NCI-H2029 treated with DMSO at 0.1 percent for 48 hours (cell line): ENCODE measurements at places on chromosomes 7 and 10.
A peak's percentile ranks its signal among the peaks of the same experiment; 100 is the strongest.

GRCh38 chr10:120286280-120286679 lies 170.7 kb upstream of the PLPP4 start:
- DNase-seq, result no peak

GRCh38 chr7:123805287-123805686 lies 39.7 kb upstream of the HYAL4 start:
- no peak for DNase-seq

- no peak for DNase-seq
These were observed 1.3 kb upstream of the YWHAG start for GRCh38 chr7:76359978-76360638.

- no peak for DNase-seq
These were observed 10.9 kb downstream of the FAM3C start for GRCh38 chr7:121385056-121385799.

DNA sequence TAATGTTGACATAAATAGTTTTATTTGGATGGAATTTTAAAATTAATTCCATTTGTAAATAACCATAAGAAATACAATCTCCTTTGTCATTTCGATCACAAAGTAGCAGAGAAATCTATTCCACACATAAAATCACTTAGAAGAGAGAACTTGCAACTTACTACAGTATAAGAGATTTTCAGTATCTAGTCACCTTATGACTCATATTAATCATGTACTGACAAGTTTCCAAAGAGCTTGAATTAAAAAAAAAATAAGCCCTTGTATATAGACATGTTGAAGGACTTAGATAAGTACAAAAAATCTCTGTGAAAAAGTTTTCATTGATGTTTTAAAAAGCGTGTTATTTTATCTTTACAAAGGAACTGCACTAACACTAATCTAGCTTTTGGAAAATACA lies 207.1 kb upstream of the ETV1 start:
- DNase-seq, result no peak

- peak; percentile 91 for DNase-seq
These were observed 270.4 kb downstream of the HGF start for GRCh38 chr7:81499262-81500116.

DNA sequence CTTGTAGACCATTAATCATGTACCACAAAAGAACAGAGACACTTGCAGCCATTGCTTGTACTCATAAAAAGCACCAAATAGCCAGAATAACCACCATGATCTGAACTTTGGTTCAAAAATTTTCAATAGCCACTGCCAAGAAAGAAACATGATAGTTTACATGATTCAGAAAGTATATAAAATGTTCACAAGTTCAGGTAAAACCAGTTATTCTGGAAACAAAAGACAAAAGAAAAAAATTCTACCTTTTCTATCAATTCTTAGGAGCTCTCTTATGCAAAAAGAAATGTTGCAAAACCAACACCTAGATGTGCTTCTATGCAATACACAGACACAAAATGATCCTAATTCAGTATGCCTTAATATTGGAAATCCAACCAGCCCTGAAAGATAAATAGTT lies 108.7 kb downstream of the PCLO start:
- DNase-seq, result no peak

DNA sequence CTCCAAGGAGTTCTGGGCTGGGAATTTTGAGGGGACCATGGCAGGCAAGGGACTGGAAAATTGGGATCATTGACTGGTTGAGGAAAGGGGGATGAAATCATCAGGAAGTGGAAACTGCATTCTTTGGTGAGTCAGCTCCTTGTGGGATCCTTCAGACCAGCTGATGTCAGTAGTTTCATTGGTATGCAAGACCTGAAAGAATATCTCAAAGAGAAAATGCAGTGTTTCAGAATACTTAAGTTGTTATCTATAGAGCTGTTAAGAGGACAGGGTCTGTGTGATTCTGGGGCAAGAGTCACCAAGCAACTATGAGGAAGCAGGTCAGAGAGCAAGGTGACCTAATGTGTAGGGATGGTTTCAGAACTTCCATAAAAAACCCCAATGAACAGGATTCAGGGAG lies 595.9 kb upstream of the AUTS2 start:
- DNase-seq, result no peak

GRCh38 chr7:47583739-47584535 lies 2.0 kb upstream of the TNS3 start:
- no peak for DNase-seq

DNA sequence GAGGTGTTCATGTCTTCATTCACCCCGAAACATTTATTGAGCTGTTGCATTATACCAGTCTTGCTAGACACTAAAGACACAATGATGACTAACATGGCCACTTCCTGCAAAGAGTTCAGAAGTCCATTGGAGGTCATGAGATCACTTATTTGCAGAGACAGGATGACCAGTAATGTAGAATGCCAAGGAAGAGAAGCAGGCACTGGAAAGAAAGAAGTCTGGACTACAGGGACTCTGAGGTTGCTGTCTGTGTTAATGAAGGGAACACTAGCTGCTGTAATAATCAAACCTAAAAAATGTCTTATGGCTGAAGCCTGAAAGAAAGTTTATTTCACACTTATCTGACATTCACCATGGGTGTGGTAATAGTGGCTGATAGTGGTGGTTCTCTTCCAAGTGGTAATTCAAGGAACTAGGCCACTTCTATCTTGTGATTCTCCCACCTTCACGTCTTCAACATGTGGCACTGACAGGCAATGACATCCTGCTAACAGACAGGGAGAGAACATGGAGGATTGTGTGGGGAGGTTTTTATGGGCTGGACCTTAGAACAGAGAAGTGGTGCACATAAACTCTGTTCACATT lies 89.2 kb upstream of the MKLN1 start:
- DNase-seq, result no peak

DNA sequence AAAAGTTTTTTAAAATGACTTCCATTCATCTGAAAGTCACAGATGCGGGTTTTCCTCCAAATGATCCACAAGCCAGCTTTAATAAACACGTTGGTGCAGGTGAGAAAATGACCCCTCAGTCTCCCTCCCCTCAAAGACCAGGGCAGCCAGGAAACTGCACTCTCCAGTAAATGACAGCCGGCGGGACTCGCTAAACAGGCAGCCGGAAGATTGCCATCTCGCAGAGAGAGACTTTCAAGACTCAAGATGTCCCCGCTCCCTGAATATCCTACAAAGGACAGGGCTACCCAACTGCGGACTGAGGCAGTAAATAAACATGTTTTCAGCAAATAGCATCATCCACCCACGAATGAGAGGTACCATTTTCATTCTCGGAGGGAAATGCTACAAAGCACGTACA lies 116.8 kb downstream of the DIP2C start:
- no peak for DNase-seq

- DNase-seq, result no peak
These were observed 1.3 kb downstream of the STK17A start for GRCh38 chr7:43584195-43584586.

DNA sequence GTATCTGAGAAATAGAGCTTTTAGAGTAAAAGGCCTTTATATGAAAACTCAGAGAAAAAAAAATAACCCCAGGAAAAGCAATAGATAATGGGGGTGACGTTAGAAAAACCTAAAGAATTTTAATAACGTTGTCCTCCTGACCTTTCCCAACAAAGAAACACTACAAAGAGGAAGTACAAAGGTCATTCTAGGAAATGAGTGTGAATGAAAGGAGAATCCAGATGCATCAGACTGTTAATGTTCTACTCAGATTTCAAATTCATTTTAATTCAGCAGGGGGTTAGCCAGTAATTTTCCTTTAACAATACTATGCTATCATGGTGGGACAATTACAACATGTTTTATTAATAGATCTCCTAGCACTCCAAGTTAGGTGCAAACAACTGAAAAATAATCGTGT lies 73.8 kb upstream of the CDK1 start:
- no peak for DNase-seq

GRCh38 chr7:156021471-156021870 lies 209.2 kb upstream of the SHH start:
- DNase-seq, result no peak

- DNase-seq, result no peak
These were observed 67.7 kb downstream of the TRIM24 start for GRCh38 chr7:138527746-138528223.

DNA sequence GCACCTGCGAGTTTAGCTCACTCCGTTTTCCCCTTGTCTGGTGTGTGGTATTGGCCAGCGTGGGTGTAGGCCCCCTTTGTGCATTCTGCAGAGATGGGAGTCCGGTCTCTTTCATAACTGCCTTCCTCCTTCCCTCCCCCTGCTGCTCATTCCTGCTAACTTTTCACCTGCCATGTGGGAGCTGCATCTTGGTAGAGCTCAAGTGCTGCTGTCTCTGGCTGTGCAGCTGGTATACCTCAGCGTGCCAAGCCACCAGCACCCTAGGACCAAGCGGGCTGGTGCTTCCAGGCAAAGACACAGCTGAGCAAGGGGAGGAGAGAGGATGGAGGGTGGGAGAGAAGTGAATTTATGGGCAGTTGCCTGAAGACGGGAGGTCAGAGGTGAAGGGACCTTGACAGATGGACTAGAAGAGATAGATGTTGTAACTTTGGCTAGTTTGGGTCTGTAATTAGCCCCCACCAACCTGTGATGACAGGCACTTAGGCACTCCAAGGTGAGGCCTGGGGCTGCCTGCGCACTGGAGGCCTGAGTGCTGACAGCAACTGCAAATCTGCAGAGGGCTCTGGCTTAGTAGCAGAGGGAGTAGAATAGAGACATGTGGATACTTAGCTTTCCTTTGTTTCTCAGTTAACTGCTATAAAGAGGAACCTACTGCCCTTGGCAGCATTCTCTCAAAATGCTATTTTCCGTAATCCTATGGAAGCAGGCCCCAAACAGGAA lies 148.8 kb upstream of the AGK start:
- no peak for DNase-seq

- no peak for DNase-seq
These were observed 60.5 kb downstream of the SH2D4B start for GRCh38 chr10:80598084-80598798.

DNA sequence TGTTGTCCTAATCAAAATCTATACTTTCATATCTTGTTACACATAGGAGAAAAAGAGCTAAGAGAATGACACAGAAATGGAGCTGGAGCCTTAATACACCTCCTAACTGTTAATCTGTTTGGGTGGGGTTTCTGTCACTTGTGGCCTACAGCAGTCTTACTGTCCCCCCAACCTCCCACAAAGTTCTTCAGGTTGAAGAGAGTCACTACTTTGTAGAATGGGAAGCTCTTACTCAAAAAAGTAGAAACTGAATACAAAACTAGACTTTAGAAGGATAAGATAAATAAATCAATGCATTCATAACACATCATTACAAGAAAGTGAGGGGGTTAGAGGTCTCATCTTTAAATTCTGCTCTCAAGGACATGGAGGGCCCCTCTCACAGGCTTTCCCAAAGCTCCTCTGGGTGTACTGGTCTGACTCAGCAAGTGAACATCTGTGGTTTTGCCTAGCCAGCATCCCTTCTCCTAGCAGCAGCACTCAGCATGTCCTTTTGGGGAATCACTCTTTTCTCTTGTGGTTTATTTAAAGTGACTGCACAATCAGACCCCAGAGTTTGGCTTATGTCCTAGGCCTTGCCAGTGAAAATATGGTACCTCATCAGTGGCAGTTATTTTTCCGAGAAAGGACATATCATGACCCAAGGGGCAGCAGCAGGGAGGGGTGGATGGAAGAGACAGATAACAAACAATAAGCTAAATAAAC lies 2.0 kb upstream of the BLVRA start:
- DNase-seq, result no peak
